AG04450 (cell line): ENCODE measurements at places on chromosomes 5 and 9.

- DNase-seq, result no peak
Measured at GRCh38 chr5:54915466-54916027, 69.8 kb downstream of the ESM1 start.

DNA sequence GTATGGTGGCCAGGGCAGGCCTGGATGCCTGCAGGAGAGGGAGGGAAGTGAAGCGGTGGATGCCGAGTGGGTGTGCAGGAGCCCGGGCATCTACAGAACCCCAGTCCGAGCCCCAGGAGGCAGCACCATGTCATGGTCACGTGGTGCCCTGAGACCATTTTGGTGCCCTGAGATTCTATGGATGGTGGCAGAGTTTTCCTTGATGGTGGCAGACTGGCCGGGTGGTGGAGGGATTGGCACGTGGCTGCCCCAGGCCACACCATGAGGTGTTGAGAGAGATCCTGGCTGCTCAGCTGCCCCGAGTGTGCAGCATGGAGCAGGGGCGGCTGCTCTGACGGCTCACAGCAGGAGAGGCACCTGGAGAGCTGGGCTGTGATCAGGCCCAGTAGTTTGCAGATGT lies 52.3 kb downstream of the SYK start:
- no peak for DNase-seq

DNA sequence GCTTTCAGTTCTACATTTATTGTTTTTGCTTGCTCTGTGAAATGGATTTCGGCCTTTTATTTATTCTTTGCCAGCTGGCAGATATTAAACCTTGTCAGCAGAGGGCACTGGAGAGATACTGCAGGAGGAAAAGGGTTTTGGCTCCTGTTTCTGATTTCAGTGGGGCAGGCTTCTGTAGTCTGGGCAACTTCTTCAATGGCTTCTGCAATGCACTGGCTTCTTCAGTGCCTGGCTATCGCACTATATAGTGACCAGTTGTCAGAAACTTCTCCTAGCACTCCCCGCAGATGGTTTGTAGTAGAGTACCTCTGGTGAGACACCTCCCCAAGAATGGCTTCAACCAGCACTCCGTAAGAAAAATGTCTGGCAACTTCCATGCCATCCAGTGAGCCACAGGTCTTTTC lies 3.2 kb upstream of the NFX1 start:
- DNase-seq, result peak; percentile 55

- DNase-seq, result no peak
Measured at GRCh38 chr5:59340637-59341036, 552.9 kb downstream of the PDE4D start.

GRCh38 chr9:37639841-37640240 lies 10.9 kb upstream of the FRMPD1 start:
- DNase-seq, result no peak

GRCh38 chr9:89555451-89556375 lies 49.1 kb upstream of the GADD45G start:
- DNase-seq, result no peak

- DNase-seq, result no peak
Measured at GRCh38 chr5:151520294-151520693, 70.8 kb downstream of the FAT2 start.

DNA sequence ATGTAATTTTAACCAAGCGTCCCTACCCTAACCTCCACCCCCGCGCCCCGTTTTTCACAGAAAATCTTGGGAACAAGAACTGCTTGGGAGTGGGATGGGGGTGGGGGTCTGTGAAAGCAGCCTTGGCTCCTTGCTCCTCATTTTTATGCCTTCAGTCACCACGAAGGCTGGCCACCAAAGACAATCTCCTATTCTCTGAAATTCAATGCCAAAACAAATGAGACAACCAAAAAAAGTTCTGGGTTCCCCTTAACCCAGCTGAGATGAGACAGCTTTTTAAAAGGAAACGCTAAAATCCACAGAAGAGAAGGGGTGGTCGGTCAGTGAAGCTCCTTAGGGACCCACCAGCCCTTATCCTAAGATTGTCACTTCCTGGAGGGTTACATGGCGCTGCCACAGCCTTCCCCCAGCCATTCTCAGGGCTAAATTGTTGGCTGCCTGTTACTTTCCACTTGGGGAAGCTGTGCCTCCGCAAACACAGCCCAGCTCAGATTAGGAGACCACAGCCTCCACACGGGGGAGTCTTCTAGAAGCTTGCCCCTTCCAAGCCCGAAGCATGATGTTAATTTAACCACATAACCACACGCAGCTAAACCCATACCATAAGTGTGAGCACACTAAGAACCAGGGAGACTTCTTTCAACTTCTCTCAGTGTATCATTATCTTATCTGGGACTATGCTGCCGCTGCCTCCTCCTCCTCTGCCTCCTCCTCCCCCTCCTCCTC lies 136.3 kb downstream of the FOXD1 start:
- peak; percentile 89 for DNase-seq

DNA sequence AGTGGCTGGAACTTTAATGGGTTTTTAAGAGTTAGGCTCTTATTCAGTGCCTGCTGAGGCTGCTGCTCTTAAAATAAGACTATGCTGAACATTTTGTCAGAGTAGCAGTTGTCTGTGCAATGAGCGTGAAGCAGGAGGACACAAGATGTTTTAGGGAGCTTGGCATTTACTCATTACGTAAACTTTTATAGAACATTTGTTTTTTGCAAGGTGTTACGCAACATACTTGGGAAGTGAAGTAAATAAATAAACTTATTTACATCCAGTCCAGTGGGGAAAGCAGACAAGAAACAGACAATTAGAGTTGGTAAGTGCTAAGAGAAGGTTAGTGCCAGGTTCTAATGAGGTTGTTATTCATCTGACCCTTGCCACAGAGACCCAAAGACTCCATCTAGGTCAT lies 226.0 kb downstream of the HINT1 start:
- DNase-seq, result no peak

GRCh38 chr5:132070460-132071337 lies 2.9 kb upstream of the CSF2 start:
- no peak for DNase-seq

DNA sequence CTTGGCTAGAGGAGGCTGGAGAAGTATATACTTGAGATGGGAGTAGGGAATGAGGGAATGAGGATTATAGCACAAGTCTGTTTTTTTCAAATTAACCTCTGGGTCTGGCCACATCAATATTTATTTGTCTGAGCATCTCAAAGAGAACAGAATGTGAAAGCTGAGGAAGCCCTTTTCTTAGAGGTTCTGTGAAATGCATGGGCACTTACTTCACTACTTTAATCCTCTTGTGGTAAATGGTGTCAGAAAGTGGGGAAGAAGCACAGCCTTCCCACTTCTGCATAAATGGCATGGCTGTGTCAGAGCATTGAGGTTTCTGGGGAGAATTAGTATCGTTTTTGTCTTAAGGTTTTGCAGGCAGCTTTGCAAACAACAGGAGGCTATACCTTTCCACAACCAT lies 48.6 kb downstream of the SPATA31D1 start:
- no peak for DNase-seq
